Stimulated activated CD4-positive, alpha-beta T cell treated with anti-CD3 and anti-CD28 coated beads, Interleukin-12 subunit alpha, Interleukin-12 subunit beta, amount 100 ng/mL, for 48 hours (primary cell): ENCODE measurements at places on chromosomes 5 and 9.

- no peak for DNase-seq
These were observed 308.2 kb upstream of the PRR16 start for GRCh38 chr5:120155873-120156272.

GRCh38 chr5:163609910-163610309, 104.5 kb downstream of the MAT2B start:
- no peak for DNase-seq

- no peak for DNase-seq
These were observed 115.2 kb downstream of the LHFPL2 start for GRCh38 chr5:78533356-78533755.

GRCh38 chr9:88685966-88686365, 151.0 kb downstream of the NXNL2 start:
- DNase-seq, result no peak

- DNase-seq, result no peak
These were observed 32.2 kb downstream of the ALDH7A1 start for GRCh38 chr5:126562823-126563222.

DNA sequence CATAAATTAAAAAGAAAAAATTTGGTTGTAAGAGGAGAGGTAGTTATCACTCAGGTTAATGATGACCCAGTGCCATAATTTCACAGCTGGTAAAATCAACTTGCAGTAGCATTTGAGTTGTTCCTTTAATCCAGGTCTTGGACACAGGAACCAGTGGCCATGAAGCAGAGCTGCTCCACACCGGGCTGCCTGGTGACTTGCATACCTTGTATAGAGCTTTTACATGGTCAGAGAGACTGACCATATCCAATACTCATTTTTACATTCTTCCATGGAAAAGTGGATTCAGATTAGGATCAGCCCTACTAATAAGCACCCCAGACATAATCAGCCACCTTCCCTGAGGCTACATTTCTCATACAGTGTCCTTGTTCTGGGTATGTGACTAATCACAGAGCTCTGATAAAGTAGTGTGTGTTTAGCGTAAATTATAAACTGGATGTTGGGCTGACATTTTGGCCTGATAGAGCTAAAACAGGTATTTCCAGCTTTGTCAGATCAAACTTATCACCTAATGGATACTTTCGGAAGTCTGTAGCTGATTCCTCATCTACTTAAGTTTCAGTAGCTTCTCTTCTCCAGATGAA, 77.0 kb upstream of the ZSWIM6 start:
- no peak for DNase-seq

DNA sequence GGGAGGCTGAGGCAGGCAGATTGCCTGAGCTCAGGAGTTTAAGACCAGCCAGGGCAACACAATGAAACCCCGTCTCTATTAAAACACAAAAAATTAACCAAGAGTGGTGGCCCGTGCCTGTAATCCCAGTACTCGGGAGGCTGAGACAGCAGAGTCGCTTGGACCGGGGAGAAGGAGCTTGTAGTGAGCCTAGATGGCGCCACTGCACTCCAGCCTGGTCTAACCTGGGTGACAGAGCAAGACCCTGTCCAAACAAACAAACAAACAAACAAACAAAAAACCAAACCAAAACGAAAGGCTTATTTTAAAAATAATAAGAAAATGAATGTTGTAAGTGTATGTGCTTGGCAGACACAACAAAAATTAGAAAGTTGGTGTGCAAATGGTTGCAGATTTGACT, 536.3 kb upstream of the PTPRD start:
- no peak for DNase-seq

- DNase-seq, result no peak
These were observed 35.4 kb downstream of the UBE2R2 start for GRCh38 chr9:33852216-33852826.
